ENCODE measurements at places on chromosomes 12 and 14. TPM values are rescaled to one million over a fixed set of nuclear protein-coding genes. Genes with fewer than 3 reads are reported as not detected.

GRCh38 chr14:51369814-51370213 is 129.8 kb downstream of the TMX1 start:
- H3K27ac ChIP-seq, result no peak overlapping the region
- no peak overlapping the region for H3K4me3 ChIP-seq
- no peaks in the 10 kb centered on the region for H3K36me3 ChIP-seq
- H3K4me1 ChIP-seq, result no peaks in the 10 kb centered on the region
- H3K27me3 ChIP-seq, result no peaks in the 10 kb centered on the region
- DNase-seq, result no peak

DNA sequence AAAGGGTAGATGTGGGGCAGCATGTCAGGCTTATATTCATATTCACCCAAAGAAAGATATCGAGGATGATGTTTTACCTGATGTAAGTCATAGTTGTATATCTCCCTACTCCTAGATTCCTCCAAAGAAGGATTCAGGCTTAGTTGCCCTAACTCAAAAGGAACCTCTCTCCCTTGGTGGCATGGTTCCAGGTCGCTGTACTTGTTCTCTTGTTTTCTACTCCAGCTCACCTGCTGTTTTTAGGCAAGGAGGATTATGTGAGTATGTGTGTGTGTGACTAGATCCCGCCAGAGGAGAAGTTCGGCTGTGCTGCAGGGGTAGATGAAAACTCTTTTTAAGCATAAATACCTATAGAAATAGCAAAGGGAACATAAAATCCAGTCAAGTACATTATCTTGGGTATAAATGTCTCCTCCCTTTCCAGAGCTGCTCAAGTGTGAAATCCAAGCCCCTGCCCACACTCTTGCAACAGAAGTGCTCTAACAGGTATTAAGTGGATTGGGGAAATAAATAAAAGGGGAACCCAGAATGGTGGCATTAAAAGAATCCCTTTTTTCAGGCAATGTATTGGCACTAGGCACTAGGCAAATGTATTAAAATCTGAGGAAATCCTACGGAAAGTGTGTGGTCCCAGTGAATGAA is 375.7 kb downstream of the ZFP36L1 start:
- no peak overlapping the region for H3K4me3 ChIP-seq
- H3K27ac ChIP-seq, result no peak overlapping the region
- H3K4me1 ChIP-seq, result no peaks in the 10 kb centered on the region
- no peak for DNase-seq
- H3K36me3 ChIP-seq, result no peaks in the 10 kb centered on the region

GRCh38 chr14:47240748-47241437 is 434.5 kb downstream of the MDGA2 start:
- no peaks in the 10 kb centered on the region for H3K27me3 ChIP-seq
- H3K36me3 ChIP-seq, result no peaks in the 10 kb centered on the region
- H3K4me1 ChIP-seq, result no peaks in the 10 kb centered on the region
- no peak overlapping the region for H3K4me3 ChIP-seq

The TPPP2 gene
- total RNA-seq, result not detected

DNA sequence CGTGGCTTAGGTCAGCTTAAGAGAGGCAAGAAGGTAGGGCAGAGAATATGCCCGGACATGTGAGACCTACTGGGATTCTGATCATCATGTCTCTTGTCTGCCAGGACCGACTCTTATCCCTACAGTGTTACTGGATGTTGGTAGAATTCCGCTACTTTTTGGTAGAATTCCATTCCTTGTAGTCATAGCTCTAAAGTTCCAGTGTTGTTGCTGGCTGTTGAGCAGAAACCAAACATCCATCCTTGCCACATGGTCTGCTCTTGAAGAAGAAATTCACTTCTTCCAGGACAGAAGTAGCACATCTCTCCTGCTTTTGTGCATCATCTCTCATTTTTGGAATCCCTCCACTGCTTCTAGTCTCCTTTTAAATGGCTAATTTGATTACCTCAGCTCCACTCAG is 453.7 kb downstream of the RPL10L start:
- no peaks in the 10 kb centered on the region for H3K4me1 ChIP-seq
- no peaks in the 10 kb centered on the region for H3K27me3 ChIP-seq
- no peak overlapping the region for H3K27ac ChIP-seq
- H3K36me3 ChIP-seq, result no peaks in the 10 kb centered on the region
- no peak for DNase-seq

GRCh38 chr14:92520102-92521057 is 6.8 kb downstream of the RIN3 start:
- H3K4me3 ChIP-seq, result no peak overlapping the region
- H3K4me1 ChIP-seq, result no peaks in the 10 kb centered on the region
- no peak for DNase-seq

DNA sequence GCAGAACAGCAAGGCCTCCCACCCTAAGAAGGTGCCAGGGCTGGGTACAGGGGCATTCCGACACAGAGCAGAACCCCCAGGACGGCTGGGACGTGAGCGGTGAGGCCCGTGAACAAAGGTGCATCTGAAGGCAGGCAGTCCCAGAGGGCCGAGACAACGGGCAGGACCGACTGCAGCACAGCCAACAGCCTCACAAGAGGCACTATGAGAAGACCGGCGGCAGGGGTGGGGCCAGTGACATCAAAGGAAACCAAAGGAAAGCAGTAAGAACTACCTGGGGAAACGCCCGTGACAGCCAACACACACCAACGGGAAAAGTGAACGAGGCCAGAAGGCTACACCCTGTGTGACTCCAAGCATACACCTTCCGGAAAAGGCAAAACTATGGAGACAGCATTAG is 9.1 kb downstream of the BTBD6 start:
- H3K4me3 ChIP-seq, result no peak overlapping the region
- H3K27me3 ChIP-seq, result no peaks in the 10 kb centered on the region
- H3K36me3 ChIP-seq, result peaks cover 2% of the 10 kb centered on the region
- peaks cover 10% of the 10 kb centered on the region for H3K4me1 ChIP-seq
- H3K27ac ChIP-seq, result no peak overlapping the region

The IFI27 gene
- 229 TPM for total RNA-seq

DNA sequence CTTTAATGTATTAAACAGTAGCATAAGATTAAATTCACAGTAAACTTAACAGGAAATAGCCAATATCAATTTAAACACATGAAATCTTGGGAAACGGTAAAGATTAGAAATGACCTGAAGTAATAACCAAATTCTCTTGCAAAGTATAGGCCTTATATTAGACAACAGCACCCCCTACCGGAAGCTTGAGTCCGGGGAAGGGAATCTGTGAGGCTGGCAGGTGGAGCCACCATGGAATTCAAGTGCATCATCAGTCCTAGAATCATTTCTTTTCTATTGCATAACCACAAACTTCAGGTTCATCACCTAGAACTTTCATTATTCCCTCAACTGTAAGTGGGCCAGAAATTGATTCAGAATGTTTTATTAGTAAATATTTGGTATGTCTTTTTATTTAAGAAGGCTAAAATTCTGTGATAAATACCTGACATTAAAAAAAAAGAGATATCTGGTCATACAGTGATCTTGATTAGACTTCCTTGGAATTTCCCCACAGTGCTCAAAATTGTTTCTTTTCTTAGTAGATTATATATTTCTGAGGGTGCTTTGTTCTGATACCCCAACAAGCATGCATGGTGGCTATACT is 48.6 kb downstream of the AP5M1 start:
- peak; percentile 71 for DNase-seq
- no peaks in the 10 kb centered on the region for H3K36me3 ChIP-seq
- H3K4me3 ChIP-seq, result no peak overlapping the region
- no peak overlapping the region for H3K27ac ChIP-seq

DNA sequence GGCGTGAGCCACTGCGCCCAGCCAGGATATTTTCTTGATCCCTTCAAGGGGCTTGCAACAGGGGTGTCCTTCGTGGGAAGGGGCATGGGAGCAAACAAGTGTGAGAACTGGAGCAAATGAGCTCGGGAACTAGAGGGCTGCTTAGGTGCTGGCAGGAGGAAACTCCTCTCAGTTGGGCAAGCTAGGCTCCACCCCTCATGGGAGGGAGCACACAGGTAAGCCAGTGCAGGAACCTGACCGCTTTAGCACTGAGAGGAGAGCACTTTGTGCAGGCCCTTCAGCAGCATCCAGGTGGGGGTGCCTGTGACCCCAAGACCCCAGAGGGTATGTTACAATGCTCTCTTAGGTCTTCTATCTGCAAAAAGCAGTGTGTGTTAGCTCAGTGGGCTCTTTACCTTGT is 755.4 kb upstream of the MDGA2 start:
- no peaks in the 10 kb centered on the region for H3K36me3 ChIP-seq
- H3K4me3 ChIP-seq, result no peak overlapping the region
- H3K27me3 ChIP-seq, result no peaks in the 10 kb centered on the region
- H3K27ac ChIP-seq, result no peak overlapping the region
- no peaks in the 10 kb centered on the region for H3K4me1 ChIP-seq
- no peak for DNase-seq

- DNase-seq, result no peak
- H3K27me3 ChIP-seq, result no peaks in the 10 kb centered on the region
- no peaks in the 10 kb centered on the region for H3K36me3 ChIP-seq
- H3K4me3 ChIP-seq, result no peak overlapping the region
Measured at GRCh38 chr14:64654246-64654900, 49.9 kb upstream of the PLEKHG3 start.

DNA sequence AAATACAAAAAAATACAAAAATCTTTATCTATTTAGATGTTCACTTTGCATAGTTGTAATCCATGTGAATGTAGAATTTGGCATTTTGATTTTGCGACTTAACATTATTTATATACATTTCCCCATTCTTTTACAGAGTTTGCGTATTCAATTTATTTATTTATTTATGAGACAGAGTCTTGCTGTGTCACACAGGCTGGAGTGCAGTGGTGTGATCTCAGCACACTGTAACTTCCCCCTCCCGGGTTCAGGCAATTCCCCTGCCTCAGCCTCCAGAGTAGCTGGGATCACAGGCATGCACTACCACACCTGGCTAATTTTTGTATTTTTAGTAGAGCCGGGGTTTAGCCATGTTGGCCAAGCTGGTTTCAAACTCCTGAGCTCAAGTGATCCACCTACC is 25.3 kb upstream of the STRN3 start:
- no peak for DNase-seq
- H3K36me3 ChIP-seq, result no peaks in the 10 kb centered on the region
- H3K4me1 ChIP-seq, result no peaks in the 10 kb centered on the region
- no peaks in the 10 kb centered on the region for H3K27me3 ChIP-seq

GRCh38 chr14:82385048-82385447 is 851.4 kb upstream of the SEL1L start:
- H3K27me3 ChIP-seq, result no peaks in the 10 kb centered on the region
- H3K4me3 ChIP-seq, result no peak overlapping the region
- no peak overlapping the region for H3K27ac ChIP-seq
- H3K36me3 ChIP-seq, result no peaks in the 10 kb centered on the region
- no peak for DNase-seq

GRCh38 chr14:35482994-35483515 is 50.9 kb upstream of the INSM2 start:
- no peaks in the 10 kb centered on the region for H3K4me1 ChIP-seq
- no peak overlapping the region for H3K4me3 ChIP-seq
- no peak overlapping the region for H3K27ac ChIP-seq
- no peaks in the 10 kb centered on the region for H3K36me3 ChIP-seq

DNA sequence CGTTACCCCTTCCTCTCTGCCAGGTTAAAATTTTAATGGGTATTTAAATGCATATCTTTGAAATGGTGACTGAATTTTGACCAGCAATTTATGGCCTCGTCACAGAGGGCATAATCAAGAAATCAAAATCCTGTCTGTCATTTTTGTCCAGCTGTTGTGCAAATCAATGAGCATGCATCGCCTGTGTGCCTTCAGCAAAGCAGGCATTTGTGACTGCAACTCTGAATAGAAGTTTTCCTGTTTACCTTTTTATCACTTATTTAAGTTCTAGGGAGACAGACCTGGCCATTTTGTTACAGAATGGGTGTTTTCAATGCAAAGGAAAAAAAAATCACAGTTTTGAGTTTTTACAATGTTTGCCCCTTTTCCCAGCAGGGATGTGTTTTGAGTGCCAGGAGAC is 107.4 kb downstream of the PPM1A start:
- DNase-seq, result no peak
- H3K27ac ChIP-seq, result no peak overlapping the region
- H3K4me3 ChIP-seq, result no peak overlapping the region
- no peaks in the 10 kb centered on the region for H3K27me3 ChIP-seq
- no peaks in the 10 kb centered on the region for H3K36me3 ChIP-seq
- no peaks in the 10 kb centered on the region for H3K4me1 ChIP-seq

- no peak for DNase-seq
- H3K27me3 ChIP-seq, result no peaks in the 10 kb centered on the region
- H3K36me3 ChIP-seq, result no peaks in the 10 kb centered on the region
Measured at GRCh38 chr12:24778486-24779304, 170.2 kb downstream of the BCAT1 start.

DNA sequence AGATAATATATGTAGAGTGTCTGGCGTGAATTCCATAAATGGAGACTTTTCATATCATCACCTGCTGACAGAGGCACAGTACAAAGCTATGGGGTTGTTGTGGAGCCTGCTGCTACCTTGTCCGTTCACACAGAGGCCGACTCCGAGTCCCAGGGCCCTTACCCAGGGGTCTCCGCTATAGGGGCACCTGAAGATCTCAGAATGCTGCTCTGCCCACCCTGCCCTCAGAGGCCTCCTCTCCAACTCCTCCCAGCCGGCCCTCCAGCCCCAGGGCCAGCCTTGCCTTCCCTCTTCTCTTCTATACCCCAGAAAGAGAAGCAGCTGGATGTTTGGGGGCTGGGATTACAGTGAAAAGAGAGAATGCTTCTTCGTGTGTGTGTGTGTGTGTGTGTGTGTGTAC is 21.3 kb downstream of the NCKAP5L start:
- H3K4me1 ChIP-seq, result no peaks in the 10 kb centered on the region
- H3K27ac ChIP-seq, result peak overlapping the region; percentile 10
- H3K4me3 ChIP-seq, result no peak overlapping the region
- no peak for DNase-seq
- H3K27me3 ChIP-seq, result no peaks in the 10 kb centered on the region
- peaks cover 39% of the 10 kb centered on the region for H3K36me3 ChIP-seq

DNA sequence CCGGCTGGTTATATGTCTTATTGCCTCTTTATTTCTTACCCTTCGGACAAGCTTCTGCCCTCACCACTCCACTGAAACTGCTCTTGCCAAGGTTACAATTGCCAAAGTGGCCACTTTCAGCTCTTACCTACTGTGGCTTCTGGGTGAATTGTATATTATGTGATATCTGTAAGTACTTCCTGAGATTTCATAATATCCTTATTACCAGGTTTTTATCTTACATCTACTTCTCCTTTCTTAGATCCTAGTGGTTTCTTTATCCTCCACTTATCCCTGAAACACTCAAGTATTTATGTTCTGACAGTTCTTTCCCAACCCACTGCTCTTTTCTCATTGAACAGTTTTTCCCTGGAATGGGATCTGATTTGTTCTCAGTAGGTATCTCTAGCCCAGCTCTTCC is 10.5 kb downstream of the CELA1 start:
- H3K27me3 ChIP-seq, result no peaks in the 10 kb centered on the region
- no peak for DNase-seq
- H3K4me3 ChIP-seq, result no peak overlapping the region
- H3K36me3 ChIP-seq, result no peaks in the 10 kb centered on the region

The NUAK1 gene
- total RNA-seq, result 16.9 TPM

- no peak overlapping the region for H3K4me3 ChIP-seq
- H3K36me3 ChIP-seq, result no peaks in the 10 kb centered on the region
- no peaks in the 10 kb centered on the region for H3K27me3 ChIP-seq
- no peak for DNase-seq
- H3K27ac ChIP-seq, result no peak overlapping the region
- H3K4me1 ChIP-seq, result no peaks in the 10 kb centered on the region
Measured at GRCh38 chr12:17507336-17507735, 582.7 kb downstream of the RERGL start.

- no peak overlapping the region for H3K27ac ChIP-seq
- H3K4me3 ChIP-seq, result no peak overlapping the region
- H3K4me1 ChIP-seq, result no peaks in the 10 kb centered on the region
- H3K36me3 ChIP-seq, result no peaks in the 10 kb centered on the region
- no peak for DNase-seq
- no peaks in the 10 kb centered on the region for H3K27me3 ChIP-seq
Measured at GRCh38 chr14:61296719-61297502, 15.8 kb upstream of the TMEM30B start.

The GRIP1 gene
- 5.3 TPM for total RNA-seq

The PPP1R3E gene
- total RNA-seq, result 3.9 TPM

The KRT75 gene
- total RNA-seq, result not detected

Data from right atrium auricular region (tissue), 2 donors.